Right renal pelvis (tissue), 4 donors: ENCODE measurements at places on chromosomes 13 and 19. TPM values are rescaled to one million over a fixed set of nuclear protein-coding genes. Genes with fewer than 3 reads are reported as not detected.

The SYNE4 gene
- 12.4 TPM for polyA plus RNA-seq

The SHC2 gene
- polyA plus RNA-seq = 41.9 TPM

The ACP5 gene
- 15.4 TPM for polyA plus RNA-seq

The FGF21 gene
- polyA plus RNA-seq = not detected

DNA sequence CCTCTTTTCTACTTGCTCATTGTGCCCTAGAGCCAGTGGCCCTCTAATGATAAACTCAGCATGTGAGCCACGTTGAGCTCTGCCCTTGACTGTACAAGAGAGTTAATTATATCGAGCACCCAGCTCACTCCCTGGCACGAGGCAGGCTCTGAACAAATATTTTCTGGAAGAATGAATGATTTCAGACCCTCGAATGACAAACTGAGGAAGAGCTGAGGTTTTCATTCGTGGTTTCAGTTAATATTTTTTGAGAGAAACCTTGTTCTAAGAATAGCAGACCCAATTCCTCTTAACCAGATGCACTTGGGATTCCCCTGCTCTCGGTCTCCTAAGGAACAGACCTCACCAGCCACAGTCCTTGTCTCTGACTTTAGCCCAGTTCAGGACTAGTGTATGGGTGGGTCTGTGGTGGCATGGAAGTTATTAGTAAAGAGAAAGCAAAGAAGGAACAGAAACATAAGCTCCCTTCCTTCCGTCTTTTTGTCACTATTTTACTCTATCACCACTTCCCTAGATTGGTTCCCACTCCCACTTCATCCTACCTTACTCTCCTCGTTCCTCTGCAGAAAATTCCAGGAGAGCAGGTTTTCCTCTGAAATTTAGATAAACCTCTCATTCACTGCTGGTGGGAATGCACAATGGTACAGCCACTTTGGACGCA lies 22.1 kb upstream of the WDFY2 start:
- no peak for DNase-seq

DNA sequence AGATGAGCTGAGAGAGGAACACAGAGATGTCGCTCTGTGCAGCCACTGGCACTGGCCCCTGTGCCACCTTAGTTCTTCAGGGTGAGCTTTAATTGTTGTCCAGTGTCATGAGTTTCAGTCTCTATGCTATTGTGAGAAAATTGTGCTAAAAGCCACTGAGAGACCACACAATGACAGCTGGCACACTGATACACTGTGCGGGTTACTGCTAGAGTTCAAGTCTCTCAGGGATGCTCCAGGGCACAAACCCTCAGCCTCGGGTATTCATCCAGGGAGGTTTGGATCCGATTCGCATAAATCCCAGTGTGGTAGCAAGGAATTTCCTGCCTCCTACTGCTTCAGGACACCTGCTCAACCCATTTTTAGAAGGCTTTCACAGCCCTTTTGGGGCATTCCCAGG lies 68.1 kb upstream of the EDNRB start:
- no peak for DNase-seq

DNA sequence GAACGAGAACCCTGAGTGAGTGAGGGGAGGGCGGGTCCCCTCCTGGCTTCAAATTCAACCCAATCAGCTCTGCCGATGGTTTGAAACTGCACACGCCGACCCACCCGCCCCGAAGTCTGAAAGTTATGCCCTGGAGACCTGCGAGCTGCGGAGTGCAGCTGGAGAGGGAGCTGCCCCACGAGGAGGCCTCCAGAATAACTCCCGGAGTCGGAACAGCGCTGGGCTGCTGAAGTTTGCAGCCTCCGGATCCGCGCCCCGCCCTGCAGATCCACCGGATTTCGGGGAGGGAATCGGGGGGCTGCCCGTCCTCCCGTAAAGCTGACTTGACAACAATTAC lies 7.0 kb downstream of the POU4F1 start:
- DNase-seq = no peak

GRCh38 chr13:99422586-99423220 lies 78.6 kb upstream of the TM9SF2 start:
- DNase-seq = no peak

GRCh38 chr13:58782736-58783135 lies 1151.2 kb downstream of the PCDH17 start:
- no peak for DNase-seq

DNA sequence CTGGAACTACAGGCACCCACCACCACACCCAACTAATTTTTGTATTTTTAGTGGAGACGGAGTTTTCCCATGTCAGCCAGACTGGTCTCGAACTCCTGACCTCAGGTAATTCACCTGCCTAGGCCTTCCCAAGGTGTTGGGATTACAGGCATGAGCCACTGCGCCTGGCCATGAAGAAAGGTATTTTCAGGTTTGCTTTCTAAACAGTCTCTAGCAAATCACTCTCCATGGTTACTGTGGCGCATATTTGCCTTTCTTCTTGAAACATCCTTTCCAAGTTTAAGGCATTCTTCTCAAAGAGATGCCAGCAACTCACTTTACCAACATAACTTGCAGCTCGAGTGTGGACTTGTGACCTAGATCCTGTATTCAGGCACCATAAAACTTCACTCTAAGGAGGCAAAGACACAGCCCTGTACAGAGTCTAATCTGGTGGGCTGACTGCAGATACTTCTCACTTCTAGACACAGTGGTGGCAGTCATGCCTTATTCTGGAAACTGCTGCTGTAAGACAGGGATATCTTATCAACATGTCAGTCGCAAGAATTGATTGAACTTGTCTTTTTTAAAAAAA lies 461.4 kb upstream of the TSHZ3 start:
- DNase-seq = no peak

- DNase-seq = no peak
Observed at GRCh38 chr19:45423033-45423588, 606 bp downstream of the ERCC1 start.

- no peak for DNase-seq
Observed at GRCh38 chr13:94674609-94675348, 37.6 kb downstream of the SOX21 start.

DNA sequence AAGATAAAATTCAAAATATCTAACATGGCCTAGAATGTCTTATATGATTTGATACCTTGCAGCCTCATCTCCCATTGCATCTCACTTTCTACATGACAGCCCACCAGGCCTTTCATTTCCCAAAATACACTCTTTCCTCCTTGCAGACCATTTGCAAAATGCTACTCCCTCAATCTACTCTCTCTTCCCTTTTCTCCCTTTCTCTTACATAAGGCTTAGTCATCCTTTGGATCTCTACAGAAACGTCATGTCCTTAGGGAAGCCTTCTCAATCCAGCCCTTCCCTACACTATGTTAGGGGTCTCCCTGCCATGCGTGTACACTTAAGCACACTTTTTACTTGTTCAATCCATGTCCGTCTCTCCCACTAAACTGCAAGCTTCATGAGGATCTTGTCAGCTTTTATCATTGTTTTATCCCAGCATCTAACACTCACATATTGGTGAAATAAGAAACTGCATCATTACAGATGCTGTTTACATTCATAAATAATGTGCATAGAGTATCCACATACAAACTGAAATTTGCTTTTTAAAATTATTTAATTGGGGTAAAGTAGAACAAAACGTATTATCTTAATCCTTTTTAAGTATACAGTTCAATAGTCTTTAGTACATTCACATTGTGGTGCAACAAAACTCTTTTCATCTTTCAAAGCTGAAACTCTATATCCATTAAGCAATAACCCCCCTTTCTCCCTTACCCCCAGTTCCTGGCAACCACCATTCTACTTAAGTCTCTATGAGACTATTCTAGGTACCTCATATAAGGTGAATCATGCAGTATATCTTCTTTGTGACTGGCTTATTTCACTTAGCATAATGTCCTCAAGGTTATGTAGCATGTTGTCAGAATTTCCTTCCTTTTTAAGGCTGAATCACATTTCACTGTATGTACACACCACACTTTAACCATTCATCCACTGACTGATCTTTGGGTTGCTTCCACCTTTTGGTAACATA lies 11.5 kb upstream of the WBP4 start:
- no peak for DNase-seq

- no peak for DNase-seq
Observed at GRCh38 chr19:15318241-15318691, 14.1 kb downstream of the BRD4 start.

- DNase-seq = no peak
Observed at GRCh38 chr13:59963827-59964226, 199.9 kb downstream of the DIAPH3 start.

DNA sequence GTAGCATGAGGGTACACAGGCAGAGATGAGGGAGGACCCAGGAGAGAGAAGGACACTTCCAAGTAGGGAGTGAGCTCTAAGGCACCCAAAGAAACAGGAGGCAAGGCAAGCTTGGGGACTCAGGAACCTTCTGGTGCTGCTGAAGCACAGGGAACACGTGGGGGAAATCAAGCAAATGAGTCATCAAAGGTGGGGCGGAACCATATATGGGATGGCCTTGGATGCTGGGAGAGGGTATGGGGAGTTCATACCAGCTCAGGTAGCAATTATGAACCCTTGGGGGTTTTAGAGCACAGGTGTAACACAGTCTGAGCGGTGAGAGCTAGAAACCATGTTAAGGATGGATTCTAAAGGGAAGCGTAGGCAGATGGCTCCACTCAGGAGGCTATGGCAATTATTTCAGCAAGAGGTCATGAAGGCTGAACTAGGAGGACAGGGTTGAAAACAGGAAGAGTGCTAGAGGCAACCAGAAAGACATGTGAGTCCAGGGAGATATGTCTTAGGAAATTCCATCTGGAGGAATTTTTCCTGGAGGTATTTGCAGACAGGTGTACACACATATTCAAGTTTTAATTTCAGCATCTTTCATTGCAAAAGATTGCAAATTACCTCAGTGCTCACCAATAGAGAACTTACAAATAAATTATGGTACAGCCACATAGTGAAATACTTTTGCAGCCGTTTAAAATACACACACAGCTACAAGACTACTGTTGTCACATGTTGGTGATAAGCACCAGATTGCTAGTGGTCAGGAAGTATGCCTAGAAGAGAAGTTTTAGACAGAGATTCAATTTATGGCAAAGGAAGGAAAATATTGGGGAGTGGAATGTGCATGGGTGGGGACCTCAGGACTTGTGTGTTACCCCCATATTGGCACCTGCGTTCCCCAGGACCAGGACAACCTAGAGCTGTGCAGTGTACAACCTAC lies 77.0 kb downstream of the STARD13 start:
- no peak for DNase-seq

DNA sequence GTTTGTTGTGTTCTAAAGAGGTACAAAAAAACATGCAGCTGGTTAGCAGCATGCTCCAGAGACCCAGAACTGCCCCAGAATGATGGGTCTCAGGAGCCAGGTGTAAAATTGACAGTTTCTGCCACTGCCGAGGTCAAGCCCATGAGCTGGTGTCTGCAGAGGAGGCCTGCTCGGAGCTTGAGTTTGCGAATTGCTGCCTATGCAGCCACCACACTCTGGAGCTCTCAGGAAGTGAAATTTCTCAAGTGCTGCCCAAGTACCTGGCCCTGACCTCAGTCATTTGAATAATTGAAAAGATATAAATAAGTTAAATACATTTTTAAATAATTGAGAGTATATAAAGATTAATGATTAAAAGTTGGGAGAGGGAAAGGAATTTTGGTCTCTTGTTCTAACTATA lies 66.4 kb downstream of the ZAR1L start:
- DNase-seq = no peak

DNA sequence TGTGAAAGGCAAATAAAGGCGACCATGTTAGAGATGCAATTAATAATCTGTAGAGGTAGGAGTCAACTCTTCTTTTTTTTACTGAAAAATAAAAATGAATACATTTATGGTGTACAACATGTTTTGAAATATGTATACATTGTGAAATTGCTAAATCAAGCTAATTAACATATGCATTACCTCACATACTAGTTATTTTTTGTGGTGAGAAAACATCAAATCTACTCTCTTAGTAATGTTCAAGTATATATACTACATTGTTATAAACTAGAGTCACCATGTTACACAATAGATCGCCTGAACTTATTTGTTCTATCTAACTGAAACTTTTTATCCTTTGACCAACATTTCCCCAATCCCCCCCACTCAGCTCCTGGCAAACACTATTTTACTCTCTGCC lies 143.2 kb downstream of the POU4F1 start:
- no peak for DNase-seq

GRCh38 chr19:33700408-33701013 lies 78.8 kb downstream of the CHST8 start:
- no peak for DNase-seq
